ENCODE measurements at places on chromosomes 3 and 15.

- DNase-seq = no peak
Observed at GRCh38 chr3:167409611-167410010, 29.5 kb upstream of the ZBBX start.

- DNase-seq = no peak
Observed at GRCh38 chr3:42079701-42080452, 11.3 kb upstream of the TRAK1 start.

DNA sequence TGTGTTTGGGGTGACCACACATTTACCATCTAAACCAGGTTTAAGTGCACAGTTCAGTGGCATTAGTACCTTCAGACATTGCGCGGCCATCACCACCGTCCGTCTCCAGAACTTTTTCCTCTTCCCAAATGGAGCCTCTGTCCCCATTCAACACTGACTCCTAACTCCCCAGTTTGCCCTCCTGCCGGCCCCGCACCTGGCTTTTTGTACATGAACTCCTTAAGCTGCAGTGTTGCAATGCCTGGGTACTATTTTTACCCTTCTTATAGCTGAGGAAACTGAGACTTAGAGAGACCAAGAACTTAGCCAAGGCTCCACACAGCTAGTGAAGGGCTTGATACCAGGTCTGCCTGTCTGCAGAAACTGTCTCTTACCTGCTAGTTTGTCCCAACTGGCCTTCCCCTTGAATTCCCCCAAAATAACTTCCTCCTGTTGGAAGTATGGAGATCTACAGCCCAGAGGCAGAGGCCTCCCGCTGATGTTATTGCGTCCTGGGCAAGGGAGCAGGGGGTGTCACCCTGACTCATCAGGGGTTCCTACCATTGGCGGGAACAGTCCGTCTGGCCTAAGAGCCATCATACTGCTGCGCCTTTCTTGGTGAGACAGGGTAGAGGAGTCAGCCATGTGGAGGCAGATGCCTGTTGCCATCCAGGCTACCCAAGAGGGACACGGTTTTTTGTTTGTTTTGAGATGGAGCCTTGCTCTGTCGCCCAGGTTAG, 65.6 kb downstream of the GRIP2 start:
- DNase-seq = no peak

GRCh38 chr15:63023351-63023945, 19.1 kb upstream of the TPM1 start:
- peak; percentile 85 for DNase-seq

DNA sequence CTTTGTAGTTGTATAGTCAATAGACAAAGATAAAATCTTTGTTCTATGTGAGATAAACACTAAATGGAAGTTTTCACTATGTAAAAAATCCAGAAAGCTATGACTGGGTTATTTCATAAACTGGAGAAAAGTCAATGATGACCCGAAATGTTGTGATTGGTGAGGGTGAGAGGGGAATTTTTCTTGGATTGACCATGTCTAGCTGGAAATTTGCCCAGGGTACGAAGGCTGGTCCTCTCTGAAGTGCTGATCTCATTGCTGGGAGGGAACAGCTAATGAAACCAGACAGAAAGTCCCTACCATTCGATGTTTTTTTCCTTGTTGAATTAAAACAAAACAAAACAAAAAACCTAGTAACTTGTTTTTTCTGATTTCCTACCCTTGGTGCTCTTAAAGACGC, 14.3 kb downstream of the TPRG1 start:
- DNase-seq = peak; percentile 83

DNA sequence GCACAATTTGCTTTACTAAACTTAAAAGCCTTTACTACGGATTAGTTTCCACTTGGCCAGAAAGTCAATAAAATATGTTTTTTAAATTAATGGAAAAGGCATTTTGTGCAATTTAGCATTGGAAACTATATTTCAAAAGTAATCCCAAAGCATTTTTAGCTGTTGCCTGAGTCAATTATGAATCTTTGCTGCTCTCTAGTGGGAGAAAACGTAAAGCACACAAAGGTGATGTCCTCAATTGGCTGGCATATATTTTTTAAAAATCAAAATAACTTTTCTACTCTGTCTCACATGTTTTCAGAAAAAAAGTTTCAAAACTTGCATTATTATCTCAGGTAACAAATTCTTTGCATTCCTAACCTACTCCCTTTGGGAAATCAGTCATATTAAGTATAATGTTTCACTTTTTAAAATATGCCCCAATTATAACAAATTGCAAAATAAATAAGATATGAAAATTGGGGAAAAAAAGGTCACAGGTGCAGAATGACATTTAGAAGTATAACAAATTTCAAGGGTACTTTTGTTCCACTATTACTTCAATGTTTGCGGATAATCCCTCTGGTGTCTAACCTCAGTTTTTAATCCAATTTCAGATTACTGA, 47.2 kb upstream of the TEX55 start:
- peak; percentile 63 for DNase-seq

- DNase-seq = peak; percentile 70
Observed at GRCh38 chr15:50562735-50563640, 16.5 kb upstream of the USP50 start.

DNA sequence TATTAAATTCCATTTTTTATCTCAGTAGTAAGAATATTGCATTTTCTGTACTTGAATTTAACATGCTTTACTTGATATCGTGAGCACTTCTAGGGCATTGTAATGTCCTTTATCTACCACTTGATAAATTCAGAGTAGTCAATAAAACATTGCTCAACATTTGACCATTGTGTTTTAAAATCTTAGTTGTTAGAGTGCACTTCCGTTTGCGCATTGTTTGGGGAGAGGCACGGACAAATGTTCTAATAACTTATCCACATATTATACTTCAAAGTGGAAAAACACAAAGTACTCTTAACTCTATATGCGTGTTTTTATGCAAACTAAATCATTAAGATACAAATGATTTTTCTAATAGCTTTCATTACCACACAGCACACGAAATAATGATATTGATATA, 419 bp downstream of the FAM227B start:
- peak; percentile 30 for DNase-seq

DNA sequence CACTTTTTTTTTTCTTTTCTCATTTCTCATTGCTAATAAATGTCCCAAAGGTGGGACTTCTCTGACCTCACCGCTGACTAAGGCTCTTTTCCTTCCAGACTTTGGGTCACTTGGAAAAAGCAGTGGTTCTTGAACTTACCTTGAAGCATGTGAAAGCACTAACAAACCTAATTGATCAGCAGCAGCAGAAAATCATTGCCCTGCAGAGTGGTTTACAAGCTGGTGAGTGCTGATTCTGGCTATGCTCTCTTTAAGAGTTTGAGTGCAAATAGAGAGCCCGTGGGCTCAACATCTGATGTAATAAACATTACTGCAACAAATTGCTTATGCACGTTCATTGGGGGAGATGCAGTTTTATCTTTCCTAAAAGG, 2.0 kb downstream of the BHLHE40 start:
- peak; percentile 40 for DNase-seq

- DNase-seq = peak; percentile 58
Observed at GRCh38 chr15:51908316-51908715, 63.3 kb downstream of the LEO1 start.

DNA sequence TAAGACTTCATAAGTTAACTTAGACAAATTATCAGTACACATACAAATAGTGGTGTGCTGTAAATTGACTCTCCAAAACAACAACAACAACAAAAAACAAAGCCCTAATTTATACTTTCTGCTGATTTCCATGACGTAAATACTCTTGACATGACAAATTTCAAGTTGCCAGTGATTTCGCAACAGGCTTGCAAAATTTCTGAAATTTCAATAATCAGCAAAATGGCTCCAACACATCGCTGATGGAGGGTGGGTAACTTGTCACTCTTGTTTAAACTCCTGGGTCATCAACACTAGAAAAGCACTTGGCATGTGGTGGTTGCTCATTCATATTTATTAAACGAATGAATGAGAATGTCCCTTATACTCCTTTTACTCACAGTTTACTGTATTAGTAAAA, 205.2 kb upstream of the SATB1 start:
- no peak for DNase-seq

- DNase-seq = peak; percentile 66
Observed at GRCh38 chr3:150449169-150449721, 41.1 kb downstream of the TSC22D2 start.

DNA sequence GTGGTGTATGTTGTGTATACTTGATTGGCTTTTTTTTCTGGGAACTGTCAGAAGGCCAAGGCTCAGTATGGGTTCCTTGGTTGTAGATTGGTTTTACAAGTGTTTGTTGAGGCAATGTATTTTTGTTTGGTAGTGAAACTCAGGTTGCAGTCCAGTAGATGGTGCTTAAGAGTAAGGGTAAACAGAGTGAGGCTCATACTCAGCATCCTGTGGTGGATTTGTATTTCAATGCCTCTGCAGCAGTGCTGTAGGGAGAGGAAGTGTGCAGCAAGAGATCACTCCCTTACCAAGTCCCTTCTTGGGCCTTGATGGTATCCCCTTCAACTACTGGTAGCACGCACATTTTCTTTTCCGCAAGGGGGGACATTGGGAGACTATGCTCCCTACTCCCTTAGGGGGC, 428.5 kb upstream of the CNTN3 start:
- DNase-seq = no peak

Data from astrocyte of the hippocampus (primary cell).